ENCODE measurements at places on chromosomes 3 and 15.

DNA sequence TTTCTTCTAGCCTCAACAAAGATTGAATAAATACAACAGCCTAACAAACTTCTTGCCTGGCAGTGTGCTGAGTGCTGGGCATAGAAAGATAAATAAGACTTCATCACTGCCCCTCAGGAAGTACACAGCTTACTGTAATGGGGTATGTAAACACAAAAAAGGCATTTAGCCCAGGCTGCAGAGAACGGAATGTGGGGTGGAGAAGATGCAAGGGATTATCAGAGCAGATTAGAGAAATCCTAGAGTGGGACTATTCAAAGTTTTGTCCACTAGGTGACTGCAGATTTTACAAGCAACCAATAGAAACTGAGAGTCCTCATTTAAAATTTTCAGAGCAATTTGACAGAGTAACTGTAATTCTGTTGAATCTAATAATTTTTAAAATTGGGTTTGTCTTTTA lies 35.4 kb upstream of the TSC22D2 start:
- DNase-seq: no peak

DNA sequence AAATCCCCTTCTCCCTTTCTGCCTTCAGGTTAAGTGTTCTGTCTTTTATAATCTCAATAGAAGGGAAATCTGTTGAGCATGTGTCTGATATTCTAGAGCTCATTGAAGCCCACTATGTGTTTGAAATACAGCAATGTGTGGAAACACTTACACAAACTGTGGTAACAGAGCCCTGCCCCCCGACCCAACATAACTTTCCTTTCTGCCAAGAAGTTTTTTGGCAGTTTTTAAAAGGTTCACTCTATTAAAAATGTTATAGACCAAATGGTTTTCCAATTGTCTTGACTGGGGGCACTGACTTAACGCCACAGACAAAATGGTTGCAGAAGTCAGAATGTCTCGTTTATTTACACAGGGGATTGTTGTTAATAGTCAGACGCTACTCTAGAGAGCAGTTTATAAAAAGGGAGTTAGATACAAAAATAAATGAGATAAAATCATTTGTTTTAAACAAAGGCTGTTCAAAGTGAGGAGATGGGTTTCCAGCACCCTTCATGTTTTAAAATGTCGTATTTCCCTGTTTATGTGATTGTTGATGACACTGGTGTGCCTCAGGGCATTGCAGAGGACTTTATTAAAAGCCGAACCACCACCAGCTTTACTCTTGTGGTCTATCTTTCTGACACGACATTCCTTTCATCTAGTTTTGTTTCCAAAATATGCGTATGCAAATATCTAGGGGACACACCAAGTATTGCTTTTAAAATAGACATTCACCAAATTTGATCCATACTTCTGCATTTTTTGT lies 26.7 kb upstream of the GREM1 start:
- DNase-seq: no peak

GRCh38 chr3:61794961-61795360 lies 233.6 kb downstream of the PTPRG start:
- DNase-seq: no peak

GRCh38 chr3:108897883-108898282 lies 55.8 kb downstream of the GUCA1C start:
- DNase-seq: no peak

GRCh38 chr15:66065325-66065724 lies 188.2 kb downstream of the MEGF11 start:
- DNase-seq: no peak

GRCh38 chr3:152942366-152942765 lies 107.4 kb downstream of the P2RY1 start:
- no peak for DNase-seq

GRCh38 chr3:109548192-109548938 lies 211.0 kb upstream of the DPPA4 start:
- no peak for DNase-seq

- DNase-seq: no peak
Measured at GRCh38 chr3:81274671-81275070, 486.8 kb downstream of the GBE1 start.

DNA sequence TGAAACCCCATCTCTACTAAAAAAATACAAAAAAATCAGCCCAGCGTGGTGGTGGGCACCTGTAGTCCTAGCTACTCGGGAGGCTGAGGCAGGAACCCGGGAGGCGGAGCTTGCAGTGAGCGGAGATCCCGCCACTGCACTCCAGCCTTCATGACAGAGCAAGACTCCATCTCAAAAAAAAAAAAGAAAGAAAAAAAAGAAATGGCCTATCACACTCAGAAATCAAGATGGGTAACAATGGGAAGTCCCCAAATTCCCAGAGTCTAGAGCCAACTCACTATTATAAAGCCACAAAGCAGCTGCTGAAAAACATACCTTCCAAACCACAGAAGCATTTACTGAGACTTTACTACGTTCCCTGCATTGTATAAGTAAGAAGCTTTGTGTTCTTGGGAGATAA lies 7.5 kb downstream of the HDGFL3 start:
- no peak for DNase-seq

GRCh38 chr3:108487439-108487838 lies 23.0 kb downstream of the MYH15 start:
- DNase-seq: no peak

DNA sequence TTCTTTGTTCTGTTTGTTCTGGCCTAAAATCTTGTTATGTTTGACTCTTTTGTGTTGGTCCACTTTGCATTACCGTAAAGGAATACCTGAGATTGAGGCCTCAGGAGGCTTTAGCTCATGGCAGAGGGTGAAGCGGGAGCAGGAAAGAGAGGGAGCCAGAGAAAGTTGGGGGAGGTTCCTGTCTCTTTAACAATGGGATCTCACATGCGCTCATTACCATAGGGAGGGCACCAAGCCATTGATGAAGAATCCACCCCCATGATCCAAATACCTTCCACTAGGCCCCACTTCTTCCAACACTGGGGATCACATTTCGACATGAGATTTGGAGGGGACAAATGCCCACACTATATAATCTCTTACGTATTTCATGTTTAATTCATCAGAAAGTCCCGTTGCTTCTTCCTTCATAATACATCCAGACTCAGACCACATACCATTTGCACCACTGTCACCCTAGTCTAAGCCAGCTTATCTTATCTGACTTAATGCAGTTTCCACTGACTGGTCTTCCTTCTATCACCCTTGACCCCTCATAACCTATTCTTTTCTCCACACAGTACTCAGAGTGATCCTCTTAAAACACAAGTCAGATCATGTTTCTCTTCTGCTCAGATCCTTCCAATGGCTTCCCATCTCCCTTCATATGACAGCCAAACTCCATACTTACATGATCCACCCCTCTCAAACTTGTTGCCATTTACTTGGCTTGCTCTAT lies 13.5 kb downstream of the KBTBD8 start:
- no peak for DNase-seq

DNA sequence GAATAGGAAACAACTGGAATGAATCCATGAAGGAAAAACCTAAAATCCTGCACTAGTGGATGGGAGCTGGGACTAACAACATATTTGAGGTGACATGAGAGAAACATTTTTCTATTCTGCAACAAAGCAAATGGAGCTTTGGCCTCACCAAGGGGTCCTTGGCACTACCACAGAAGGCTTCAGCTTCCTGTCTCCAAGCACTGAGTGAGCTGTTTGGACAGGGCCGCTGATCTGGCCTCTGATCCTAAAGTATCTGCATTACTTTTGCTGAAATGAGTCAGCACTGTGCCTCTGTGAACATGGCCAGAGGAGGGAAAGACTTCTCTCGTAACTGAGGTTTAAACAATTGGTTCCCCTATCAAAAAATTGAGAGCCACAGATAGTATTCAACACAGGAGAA lies 9.0 kb downstream of the ARPP21 start:
- no peak for DNase-seq

GRCh38 chr3:41853540-41854196 lies 108.2 kb downstream of the ULK4 start:
- DNase-seq: no peak

GRCh38 chr3:47399016-47399415 lies 18.2 kb downstream of the PTPN23 start:
- DNase-seq: no peak

GRCh38 chr3:124934577-124934976 lies at the start of gene MUC13:
Gene MUC13, minus strand, starts transcription at chr3:124934751. Its CDS starts 39 bp downstream, at chr3:124934712.
- DNase-seq: no peak

DNA sequence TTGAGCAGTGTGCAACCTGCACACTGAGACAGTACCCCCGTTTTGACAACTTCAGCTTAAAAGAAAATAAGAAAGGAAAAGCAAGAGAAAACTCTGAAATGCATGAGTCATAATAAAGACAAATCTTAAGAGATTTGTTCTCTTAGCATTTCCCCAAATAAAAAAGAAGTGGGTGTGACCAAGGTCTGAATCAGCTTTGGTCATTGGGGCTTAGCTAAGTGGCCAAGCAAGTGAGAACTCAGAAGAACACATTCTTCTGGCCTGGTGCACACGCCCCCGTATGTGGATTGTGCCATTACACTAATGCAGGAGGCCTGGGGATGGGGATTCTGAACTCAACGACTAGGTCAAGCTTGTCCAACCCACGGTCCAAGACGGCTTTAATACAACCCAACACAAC lies 56.9 kb upstream of the PDZRN3 start:
- no peak for DNase-seq

GRCh38 chr3:169990431-169990830 lies 23.8 kb downstream of the SEC62 start:
- no peak for DNase-seq
